ENCODE measurements at places on chromosomes 3 and 15.

GRCh38 chr3:126959921-126960603 is 22.9 kb upstream of the PLXNA1 start:
- peak; percentile 50 for DNase-seq

DNA sequence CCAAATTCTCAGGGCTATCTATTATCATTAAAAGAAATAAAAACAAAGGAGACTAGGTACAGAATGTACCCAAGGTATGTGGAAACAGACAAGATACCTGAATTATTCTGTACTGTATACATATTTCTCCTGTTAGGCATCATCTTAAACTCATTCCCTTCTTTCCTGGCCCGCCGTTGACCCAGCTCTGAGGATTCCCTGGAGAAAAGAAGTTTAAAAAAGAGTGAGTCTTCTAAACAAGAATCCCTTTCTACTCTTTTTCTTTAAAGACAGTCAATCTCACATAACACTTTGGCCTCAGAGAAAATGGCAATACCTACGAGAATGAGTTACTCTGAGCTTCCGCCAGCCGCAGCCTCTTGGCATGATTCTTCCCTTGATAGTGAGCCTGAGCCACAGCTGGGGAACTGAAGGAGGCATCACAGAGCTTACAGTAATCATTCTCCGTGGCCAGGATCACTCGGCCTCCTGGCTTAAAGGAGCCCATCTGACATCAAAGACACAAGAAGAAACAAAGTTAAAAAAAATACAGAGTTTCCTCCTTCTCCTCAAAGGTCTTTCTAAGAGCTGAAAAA is 44.2 kb downstream of the ZMAT3 start:
- DNase-seq = peak; percentile 73

DNA sequence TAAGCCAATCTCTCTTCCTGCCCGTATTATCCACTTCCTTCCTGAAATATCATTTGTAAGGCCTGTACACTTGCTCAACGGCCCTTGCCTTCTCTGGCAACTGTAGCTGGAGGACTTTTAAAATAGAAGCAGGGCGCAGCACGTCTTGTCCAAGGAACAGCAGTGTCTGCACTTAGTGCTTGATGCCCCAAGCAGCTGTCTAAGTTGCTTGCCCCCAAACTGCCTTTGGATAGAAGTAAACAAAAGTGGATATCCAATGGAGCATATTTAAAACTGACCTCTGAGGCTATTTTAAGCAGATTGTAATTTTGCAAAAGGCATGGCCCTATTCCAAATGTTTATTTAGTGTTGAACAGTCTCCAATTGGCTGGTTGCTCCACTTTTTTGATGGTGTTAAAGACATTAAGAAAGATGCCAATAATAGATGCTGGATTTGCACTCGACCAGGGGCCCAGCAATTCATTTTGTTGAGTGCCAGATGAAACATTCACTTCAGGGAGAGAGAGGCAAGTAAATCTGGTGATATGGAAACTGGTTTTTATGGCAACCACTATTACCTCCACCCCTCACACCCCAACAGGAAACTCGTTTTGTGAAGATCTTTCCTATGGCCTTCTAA is 526.8 kb upstream of the TBL1XR1 start:
- no peak for DNase-seq

GRCh38 chr15:71116942-71117341 is 1.7 kb downstream of the THSD4 start:
- DNase-seq = no peak

DNA sequence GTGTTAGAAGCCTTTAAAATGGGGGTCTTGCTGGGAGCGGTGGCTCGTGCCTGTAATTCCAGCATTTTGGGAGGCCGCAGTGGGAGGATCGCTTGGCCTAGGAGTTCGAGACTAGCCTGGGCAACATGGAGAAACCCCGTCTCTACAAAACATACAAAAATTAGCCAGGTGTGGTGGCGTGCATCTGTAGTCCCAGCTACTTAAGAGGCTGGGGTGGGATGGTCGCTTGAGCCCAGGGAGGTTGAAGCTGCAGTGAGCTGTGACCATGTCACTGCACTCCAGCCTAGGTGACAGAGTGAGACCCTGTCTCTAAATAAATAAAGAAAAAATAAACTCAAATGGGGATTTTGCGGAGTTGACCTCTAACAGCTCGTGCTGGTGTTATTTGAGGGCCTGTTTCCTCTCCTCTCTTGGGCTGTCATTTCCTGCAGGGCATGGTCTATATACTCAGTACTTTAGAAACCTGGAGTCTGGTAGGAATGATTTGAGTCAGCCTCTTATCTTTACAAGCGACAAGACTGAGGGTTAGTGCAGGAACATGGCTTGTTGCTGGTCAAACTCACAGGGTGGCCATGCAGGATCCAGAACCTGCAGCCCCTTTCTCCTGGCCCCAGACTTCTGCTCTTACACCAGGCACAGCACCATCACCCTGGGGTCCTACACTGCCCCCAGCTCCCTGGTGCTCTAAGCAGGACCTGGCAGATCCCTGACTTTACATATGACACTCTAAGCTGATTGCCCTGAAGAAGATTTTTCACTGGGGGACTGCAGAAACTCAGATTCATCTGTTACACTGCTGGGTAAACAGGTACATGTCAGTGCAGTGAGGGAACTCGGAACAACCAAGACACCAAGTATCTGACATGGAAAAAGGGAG is 15.1 kb downstream of the EHD4 start:
- no peak for DNase-seq

- DNase-seq = no peak
These were observed 31.6 kb downstream of the DNAJB8 start for GRCh38 chr3:128435058-128435457.

- no peak for DNase-seq
These were observed 103.1 kb downstream of the TLE3 start for GRCh38 chr15:69994429-69995205.

DNA sequence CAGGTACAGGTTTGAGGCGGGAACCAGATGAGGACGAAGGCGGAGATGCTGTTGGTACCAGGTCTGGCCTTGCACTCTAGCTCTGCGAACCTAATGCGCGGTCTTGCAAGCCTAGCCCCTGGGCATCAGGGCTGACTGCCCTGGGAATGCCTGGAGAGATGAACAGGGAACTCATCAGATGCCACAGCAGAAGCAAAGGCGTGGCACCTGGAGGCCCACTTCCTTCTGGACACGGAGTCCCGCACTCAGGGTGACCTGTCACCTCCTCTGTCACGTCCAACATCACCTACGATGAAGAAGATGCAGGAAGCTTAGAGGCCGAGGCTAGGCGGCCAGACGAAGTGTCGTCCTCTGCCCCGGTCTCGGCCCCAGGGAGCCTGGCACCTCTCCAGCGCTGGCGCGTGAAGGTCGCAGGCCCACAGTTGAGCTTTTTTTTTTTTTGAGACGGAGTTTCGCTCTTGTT is 9.4 kb downstream of the RPLP1 start:
- DNase-seq = no peak

GRCh38 chr3:117630469-117630868 is 920.9 kb downstream of the TUSC7 start:
- no peak for DNase-seq

GRCh38 chr15:47932951-47933641 is 187.7 kb upstream of the SLC24A5 start:
- no peak for DNase-seq

- DNase-seq = no peak
These were observed 445.5 kb upstream of the TBL1XR1 start for GRCh38 chr3:177642804-177643125.

- peak; percentile 33 for DNase-seq
These were observed 29.8 kb downstream of the ALS2CL start for GRCh38 chr3:46663591-46664135.

GRCh38 chr3:105731686-105732085 is 137.1 kb downstream of the CBLB start:
- no peak for DNase-seq

GRCh38 chr3:160012108-160012507 is 23.5 kb downstream of the IL12A start:
- no peak for DNase-seq

DNA sequence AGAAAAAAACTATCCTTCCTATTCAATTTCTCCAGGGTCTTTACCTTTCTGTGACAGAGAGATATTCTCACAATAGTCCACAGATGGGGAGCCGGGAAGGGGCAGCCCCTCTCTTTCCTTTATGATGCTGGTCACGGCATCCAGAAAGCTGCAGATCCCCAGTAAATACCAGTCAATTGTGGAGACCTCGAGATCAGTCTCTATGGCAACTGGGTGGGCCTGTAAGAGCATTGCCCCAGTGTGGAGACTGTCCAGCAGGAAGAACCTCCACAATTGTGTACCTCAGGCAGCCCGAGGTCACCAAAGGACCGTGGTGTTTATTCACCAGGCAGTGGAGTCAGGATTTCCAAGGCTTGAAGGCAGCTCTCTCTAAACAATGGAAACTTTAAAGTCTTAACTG is 291.2 kb downstream of the NTRK3 start:
- no peak for DNase-seq

- no peak for DNase-seq
These were observed 246.2 kb downstream of the FEZF2 start for GRCh38 chr3:62127116-62127515.

DNA sequence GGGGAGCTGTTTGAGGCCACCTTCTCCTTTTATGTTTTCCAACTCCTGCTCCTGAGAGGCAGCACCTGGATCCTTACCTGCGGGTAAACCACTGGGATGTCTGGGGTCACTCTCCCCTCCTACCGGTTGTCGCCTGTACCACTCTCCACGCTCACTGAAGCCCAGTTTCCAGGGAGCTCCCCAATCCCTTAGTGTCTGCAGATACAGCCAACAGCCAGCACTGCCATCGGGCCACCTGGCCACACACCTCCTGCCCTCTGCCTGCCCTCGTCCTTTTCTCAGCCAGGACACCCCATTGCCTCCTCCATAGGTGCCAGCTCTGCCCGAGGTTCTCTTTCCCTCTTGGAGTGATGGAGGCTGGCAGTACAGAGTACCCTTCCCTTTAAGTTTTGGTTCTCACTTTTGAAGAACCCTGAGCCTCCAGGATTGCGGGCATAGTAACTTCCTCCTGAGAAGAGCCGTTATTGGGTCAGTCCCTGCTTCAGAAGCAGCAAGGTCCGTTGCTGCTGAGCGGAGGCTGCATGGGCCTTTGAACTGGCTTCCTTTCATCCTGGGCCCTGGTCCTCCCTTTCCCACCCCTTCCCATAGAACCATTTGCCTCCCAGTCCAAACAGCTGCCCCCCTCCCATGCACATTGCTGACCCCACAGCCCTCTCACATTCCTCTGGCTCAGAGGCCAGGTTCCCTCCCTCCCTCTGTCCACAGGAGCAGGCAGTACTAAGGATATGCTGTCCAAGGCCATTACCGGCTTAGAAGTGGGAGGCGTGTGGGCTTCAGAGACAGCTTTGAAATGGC is 30.9 kb downstream of the ARNT2 start:
- DNase-seq = no peak

GRCh38 chr15:64749999-64750657 is 25.3 kb downstream of the RBPMS2 start:
- no peak for DNase-seq

GRCh38 chr3:25035526-25035925 is 392.5 kb upstream of the RARB start:
- peak; percentile 24 for DNase-seq
